ENCODE measurements at places on chromosomes 6 and 20.

- no peak for DNase-seq
Observed at GRCh38 chr6:158907931-158908330, 88.8 kb upstream of the EZR start.

- DNase-seq = no peak
Observed at GRCh38 chr6:109453594-109454495, 1.7 kb downstream of the MICAL1 start.

DNA sequence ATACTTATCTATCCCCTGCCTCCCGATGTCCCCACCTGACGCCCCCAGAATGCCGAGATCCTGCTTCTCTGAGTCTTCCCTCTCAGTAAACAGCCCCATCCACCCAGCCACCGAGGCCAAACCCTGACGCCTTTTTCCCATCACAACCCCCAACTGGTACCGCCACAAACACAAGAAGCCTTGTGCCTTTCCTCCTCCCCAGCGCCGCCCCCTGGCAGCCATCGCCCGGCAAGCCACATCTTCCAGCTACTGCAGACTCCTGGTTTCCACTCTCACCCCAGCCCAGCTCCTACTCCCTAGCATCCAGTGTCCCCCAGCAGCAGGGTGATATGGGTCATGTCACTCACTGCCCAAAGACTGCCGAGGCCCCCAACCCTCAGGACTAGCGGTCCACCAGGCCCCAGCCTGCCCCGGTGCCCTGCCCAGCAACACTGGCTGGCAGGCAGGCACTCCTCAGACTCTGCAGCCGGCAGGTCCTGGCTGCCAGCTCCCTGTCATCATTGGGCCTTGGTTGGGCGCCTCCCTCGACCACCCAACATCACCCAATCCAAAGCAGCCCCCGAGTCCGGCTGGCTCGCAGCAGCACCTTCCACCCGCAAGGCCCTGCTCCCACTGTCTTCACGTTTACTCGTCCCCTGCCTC lies 11.2 kb downstream of the TCFL5 start:
- DNase-seq = no peak

DNA sequence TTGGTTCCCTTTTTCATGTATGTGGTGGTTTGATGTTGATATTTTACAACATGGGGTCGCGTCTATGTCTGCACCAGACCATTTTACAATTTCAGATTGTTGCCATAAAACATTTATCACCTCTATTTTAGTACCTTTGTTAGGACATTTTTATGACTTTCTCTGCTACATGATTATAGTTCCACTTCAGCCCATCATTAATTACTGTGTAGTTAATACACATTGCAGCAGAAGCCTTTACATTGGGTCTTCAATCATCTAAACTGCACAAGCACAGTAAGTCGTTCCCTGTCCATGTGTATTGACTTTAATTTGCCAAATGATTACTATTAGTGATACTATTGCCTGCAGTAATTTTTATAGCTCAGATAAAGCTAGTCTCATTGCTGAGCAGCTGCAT lies 15.7 kb upstream of the TMEM217 start:
- DNase-seq = no peak

GRCh38 chr6:146056506-146056905 lies 27.6 kb downstream of the GRM1 start:
- no peak for DNase-seq

DNA sequence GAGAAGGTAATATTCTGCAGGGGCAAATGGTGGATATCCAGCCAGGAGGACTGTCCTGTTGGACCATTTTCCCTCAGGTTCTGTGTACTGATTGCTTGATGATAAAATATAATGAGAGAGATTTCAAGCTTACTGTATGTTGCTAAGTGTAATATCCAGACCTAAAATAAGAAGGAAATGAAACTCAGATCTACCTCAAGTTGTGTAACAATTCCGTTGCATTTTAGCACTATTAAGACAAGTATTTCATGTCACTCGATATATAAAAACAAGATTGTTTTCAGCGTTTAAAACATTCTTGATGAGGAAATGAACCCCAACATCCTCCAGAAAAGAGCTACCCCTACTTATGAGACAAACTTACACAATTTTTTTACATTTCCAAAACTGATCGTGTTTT lies 57.2 kb downstream of the RGS17 start:
- DNase-seq = no peak

- DNase-seq = no peak
Observed at GRCh38 chr6:150685860-150686259, 86.2 kb downstream of the PLEKHG1 start.

DNA sequence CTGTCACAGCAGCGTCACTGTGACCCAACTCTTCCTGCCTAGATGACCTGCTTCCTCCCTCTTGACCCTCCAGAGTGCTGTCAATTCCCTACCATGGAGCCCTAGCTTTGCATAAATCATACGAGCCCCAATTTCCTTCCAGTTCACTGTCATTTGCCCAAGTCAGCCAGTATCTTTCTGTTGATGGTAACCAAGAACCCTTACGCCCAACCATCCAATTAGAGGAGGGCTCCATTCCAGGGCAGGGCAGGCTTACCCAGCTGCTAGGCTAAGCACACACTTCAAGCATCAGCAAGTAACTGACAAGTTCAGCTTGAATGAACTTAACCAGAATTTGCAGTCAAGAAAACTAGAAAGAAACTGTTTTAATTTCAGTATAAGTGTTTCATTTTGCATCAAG lies 25.7 kb downstream of the WFDC3 start:
- no peak for DNase-seq

DNA sequence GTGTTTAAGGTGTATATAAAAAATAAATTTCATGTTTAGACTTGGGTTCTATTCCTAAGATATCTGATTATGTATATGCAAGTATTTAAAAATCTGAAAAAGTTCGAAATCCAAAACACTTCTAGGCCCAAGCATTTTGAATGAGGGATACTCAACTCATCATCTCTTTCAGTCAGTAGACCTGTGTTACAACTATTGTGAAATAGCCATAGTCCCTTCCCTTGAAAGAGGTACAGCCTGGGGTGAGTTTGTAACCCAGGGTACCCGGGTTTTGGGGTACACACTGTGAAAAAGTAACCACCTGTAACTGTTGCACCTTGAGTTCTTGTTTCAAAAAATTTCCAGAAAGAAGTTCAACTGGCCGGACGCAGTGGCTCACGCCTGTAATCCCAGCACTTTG lies 76.6 kb upstream of the DOK5 start:
- DNase-seq = no peak

- no peak for DNase-seq
Observed at GRCh38 chr6:109477725-109478124, 5.3 kb downstream of the ZBTB24 start.

- DNase-seq = no peak
Observed at GRCh38 chr20:61535956-61536355, 283.9 kb downstream of the CDH4 start.

DNA sequence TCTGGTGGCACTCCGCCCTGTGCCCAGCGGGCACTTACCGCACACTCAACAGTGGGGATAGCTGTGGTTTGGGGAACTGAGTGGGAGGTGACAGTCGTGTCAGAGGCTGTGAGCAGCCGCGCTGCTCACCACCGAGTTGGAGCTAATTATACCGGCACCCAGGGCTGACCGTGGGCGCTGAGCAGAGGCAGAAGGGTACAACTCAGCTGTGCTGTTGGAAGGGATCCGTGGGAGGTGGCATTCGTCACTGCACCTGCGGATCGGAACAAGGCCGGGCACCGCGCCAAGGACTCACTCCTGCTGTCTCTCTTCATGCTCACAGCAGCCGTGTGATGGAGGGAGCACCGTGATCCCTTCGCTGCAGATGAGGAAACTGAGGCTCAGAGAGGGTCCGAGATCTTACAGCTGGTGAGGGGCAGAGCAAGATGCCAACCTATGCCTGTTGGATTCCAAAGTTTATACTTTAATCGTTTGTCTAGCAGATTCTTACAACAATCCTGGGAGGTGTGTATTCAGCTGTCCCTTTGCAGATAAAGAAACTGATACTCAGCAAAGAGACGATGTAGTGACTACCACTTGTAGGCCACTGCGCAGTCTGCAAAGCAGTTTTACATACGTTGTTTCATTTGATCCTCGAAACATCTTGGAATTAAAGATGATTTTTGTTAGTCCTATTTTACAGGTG lies 713 bp upstream of the ELMO2 start:
- DNase-seq = peak; percentile 59

DNA sequence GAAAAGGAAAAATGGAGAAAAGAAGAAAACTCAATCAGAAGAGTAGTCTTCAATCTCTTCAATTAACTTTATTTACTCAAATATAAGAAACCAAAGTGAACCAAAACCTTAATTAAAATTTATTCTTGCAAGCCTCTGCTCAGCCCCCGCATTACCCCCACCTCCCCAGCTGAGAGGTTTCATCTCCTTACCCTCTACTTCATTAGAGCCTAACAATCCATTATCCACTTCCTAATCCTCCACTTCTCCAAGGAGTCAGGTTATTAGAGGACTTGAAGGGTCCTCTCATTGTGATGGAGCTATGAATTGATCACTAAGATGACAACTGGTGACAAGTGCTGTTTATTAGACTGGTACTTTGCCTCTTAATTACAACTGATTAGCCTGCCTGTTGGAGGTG lies 956.5 kb downstream of the TFAP2A start:
- no peak for DNase-seq

Measured in Kasumi-1 (cell line).